Activated CD8-positive, alpha-beta T cell treated with anti-CD3 and anti-CD28 coated beads, Interleukin-2, amount 10 ng/mL, durations not matched to agents 7 days and 5 days (primary cell): ENCODE measurements at places on chromosomes 7 and 10.

DNA sequence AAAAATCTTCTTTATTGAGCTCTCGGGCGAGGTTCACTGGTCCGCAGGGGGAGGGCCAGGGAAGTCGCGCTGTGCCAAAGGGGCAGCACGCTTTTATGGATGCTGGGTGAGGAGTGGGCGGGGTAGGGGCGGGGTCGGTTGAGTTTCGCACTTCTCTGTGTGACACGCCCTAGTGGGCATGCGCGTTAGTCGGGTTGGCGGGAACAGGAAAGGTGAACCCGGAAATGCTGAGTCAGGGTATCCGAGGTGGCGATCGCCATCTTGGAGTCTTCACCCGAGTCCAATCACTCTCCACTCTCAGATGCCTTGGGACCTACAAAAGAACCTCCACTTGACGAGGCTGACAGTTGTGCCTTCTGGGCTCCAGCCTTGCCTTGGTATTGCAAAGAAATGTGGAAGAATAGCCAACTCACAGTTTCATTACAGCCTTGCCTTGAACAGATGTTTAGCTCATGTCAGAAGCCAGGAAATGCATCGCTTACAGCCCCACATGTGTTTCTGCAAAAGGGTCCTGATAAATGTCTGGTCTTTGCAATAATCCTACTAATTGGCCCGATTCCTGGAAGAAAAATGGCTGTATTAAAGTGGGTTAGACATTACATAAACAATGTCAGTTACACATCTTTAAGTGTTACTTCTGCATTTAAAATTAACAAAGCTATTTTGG lies 64.1 kb downstream of the AHR start:
- DNase-seq: no peak

DNA sequence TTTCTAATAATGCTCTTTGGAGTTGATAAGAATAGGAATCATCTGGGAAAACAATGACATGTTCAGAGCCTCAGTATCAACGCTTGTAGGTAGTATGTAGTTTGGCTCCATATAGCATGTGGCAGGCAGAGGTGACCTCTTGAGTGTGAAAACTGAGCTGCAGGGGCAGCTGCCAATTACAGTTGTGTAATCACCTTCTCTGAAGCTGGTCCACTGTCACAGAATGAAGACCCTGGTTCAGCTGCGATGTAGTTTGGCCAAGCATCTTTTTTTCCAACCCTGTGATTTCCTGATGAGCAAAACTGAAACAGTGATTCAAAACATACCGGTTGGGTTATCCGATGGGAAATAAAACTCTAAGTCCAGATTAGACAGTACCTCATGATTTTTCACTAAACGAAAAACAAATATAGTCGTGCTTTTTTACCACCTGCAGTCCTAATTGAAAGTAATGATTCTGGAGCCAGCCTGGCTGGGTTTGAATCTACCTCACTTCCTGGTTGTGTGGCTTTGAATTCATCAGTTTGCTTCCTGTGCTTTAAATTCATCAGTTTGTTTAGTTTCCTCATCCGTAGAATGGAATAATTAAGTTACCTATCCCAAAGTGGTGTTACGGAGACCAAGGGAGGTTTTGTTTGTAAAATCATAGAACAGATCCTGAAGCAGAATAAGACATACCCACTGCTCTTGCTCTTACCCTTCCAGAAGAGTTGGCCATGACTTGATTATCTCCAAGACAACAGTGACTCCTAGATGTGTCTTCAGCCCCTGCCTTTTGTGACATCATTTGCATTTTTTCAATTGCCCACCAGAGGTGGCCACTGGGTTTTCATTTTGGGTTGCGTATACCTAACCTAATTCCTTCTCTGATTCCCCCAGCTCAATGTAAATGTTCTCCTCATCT lies 87.4 kb downstream of the CELF2 start:
- DNase-seq: peak; percentile 39

DNA sequence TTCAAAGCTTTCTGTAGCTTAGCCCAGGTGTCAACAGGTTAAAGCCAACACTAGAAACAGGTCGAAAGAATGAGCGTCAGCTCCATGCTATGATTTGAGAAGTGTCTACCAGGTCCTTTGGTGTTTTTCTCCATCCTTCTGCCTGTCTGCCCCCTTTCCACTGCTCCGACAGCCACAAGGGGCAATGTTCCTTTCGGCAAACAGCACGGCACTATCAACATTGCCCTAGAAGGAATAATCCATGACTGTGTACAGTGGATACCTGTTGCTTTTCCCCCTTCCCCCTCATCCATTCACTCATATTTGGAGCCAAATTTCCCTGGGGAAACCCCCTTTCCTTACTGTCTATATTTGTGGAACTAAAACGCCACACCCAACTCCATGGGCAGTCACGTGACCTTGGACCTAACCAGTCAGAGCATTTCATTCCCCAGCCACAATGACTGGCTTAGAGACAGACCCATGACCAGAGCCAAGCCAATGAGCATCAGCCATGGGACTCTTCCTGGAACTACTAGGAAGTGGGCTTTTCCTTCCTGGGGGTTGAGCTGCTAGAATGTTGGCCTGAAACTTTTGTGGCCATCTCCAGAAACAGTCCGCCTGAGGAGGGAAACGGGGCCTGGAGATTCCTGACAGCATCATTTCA lies 51.5 kb downstream of the AFAP1L2 start:
- DNase-seq: no peak

DNA sequence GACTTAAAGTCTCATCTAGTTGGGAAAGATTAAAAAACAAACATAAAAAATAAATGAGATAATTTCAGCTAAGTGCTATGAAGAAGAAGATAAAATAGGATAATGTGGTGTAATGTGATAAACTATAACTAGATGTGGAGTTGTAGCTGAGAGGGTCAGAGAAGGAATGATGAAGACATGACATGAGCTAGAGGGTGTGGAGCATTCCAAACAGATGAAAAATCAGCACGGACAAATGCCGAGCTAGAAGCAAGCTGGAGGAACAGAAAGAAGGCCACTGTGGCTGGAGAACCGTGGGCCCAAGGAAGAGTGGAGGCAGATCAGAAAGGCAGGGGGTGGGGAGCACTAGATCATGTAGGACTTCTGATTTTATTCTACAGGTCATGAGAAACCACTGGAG lies 70.6 kb downstream of the CDK6 start:
- no peak for DNase-seq

DNA sequence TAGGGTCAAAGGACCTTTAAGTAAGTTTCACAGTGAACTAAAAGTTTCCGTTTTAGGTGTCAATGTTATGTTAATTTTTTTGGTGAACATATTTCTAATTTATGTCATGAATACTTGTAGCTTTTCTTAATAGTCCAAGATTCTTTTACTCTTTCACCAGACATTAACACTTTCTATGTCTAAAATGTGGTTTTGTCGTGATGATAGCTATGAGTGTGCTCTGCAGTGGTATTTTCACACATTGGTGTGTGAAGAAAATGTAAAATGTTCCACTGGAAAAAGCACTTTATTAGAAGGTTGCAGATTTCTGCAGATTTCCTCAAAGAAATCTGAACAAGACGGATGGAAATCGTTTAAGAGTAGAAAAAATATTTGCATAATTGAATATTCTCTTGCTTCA lies 561.0 kb upstream of the ANKRD30A start:
- DNase-seq: no peak

- DNase-seq: no peak
Measured at GRCh38 chr7:106957766-106958165, 86.7 kb upstream of the PRKAR2B start.

GRCh38 chr7:121908042-121908441 lies 35.1 kb downstream of the PTPRZ1 start:
- no peak for DNase-seq

DNA sequence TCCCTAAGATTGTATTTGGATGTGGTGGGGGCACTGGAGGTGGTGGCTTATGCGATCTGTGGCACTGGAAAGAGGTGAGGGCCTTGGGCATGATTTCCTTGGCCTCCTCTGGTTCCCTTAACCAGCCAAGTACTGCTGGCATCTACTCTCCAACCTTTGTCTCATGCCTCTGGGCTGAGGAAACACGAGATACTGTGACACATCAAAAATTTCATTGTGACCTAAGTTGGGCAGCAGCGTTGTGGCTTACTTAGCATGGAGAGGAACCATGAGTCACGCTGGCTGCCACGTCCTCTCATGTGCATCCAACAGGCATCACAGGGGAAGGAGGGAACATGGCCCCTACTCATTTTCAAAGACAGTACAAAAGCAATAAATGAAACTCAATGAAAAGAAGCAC lies 29.7 kb upstream of the GSDME start:
- peak; percentile 25 for DNase-seq

- DNase-seq: no peak
Measured at GRCh38 chr10:58827381-58827780, 314.7 kb downstream of the BICC1 start.

DNA sequence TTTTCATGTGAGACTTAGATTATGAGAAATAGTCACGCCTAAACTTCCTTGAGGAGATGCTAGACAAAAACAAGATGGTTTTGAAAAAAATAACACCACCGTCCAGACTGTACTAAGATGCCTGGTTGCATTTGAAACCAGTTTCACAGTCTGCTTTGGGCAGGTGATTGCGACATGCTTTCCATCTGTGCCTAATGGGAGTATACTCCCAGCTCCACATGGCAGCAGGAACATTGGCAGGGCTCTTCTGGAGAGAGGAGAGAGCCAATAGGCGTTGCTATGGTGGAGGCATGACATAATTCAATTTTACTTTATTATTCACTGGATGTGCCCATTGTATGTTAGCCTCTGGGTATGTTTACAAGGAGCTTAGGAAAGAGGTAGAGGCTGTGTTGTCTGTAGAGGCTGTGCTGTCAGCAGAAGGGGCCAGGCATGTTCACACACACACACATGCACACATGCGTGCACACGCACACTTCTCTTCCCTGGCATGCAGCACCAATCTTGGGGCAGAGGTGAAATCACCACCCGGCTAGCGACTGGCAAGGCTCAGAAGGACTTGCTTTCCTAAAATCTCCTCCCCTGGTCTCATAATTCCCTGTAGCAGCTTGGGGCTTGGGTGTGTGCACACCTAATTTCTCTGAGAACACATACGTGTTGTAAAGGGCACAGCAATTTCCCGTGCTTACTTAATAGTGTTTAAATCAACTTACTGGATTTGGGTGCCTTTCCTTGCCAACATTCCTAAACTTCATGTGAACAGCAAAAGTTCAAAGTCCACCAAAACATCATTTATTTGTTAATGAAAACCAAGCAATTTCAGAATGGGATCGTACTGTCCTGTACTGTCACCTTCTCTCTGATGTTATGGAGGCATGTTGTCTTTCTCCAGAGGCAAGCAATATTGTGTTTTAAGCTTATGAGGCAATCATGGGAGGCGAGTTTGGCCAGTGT lies 162.1 kb downstream of the TCF7L2 start:
- no peak for DNase-seq

GRCh38 chr10:103153302-103154197 lies 39.5 kb downstream of the NT5C2 start:
- DNase-seq: no peak

DNA sequence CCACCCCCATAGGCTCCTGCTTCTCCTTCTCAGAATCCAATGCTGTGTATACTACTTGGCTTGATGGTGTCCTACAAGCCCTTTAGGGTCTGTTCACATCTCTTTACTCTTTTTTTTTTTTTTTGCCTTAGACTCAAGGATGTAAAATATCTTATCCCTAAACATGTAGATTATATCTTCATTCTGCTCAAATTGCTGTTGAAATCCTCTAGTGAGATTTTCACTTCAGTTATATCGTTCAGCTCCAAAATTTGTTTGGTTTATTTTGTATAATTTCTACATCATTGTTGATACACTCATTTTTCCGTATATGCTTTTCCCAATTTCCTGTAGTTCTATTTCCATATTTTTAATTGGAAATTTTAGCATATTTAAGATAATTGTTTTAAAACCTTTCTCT lies 1.8 kb upstream of the AKR1C3 start:
- DNase-seq: no peak

DNA sequence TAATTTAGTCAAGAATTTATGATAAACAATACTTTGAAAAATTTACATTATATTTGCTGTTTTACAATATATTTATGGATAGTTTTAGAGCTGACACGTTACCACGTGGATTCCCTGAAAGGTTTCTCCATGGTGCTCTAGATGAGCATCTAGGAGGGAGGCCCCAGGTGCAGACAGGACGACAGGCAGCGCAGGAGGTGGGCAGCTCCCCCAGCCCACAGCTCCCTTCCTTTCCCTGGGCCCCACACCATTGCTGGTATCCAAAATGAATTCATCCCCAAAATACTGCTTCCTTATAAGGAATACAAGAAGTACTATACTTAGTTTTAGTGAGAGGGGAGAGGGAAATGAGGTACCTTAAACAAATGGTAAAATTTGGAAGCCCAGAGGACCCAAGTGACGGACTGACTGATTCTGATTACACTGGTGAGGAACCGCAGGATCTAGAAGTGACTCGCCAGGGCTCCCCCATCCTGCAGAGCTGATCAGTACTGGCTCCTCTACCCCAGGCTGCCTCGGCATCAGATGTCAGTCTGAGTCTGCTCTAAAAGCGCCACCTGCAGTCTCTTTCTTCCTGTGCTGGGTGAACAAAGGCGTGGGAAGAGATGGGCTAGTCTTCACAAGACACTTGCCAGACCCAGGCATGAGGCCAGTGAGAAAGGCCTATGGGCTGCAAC lies 89.2 kb downstream of the DLG5 start:
- DNase-seq: peak; percentile 82

DNA sequence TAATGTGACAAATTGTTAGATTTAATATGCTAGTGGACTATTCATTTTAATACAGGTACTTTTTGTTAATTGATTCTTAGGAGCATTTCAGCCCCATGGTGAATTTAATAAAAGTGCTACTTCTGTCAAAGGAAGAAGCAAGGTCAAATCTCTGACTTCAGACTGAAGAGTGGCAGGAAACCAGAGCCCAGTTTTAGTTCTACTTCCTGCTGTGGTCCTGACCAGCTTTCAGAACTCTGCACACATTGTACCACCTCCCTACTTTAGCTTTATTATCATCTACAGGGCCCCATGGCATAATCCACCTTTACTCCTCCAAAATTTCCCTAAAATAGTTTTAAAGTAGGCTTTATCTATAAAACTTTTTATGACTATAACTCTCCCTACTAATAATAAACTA lies 33.7 kb downstream of the CTTNBP2 start:
- no peak for DNase-seq

GRCh38 chr7:54189330-54189729 lies 352.8 kb upstream of the VSTM2A start:
- DNase-seq: no peak

GRCh38 chr10:31299119-31299518 lies 19.9 kb upstream of the ZEB1 start:
- DNase-seq: no peak

DNA sequence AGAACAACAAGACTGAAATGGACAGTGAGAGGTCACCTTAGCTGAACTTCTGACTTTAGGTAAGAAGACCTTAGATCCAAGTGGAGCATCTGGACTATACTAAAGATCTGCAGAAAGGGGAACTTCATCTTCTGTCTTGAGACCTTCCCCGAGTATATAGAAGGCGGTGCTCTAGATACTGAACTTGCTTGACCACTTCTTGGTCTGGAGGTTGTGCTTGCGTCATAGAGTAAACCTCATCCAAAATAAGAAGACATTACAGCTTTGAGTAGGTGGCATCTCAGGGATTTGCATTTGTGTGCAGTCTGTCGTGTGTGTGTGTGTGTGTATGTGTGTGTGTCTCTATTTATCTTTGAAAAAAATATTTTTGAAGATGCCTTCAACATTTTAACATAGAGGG lies 157.5 kb downstream of the CHN2 start:
- DNase-seq: no peak

- DNase-seq: no peak
Measured at GRCh38 chr10:68526634-68527307, 552 bp downstream of the SLC25A16 start.
